NCI-H460 (cell line): ENCODE measurements at places on chromosomes 5 and 9. TPM values are rescaled to one million over a fixed set of nuclear protein-coding genes. Genes with fewer than 3 reads are reported as not detected.

NMUR2 gene
- not detected in 2 replicates for total RNA-seq

SLC27A6 gene
- not detected in 2 replicates for total RNA-seq

NAIP gene
- 6.1 and 8.5 TPM in 2 replicates for total RNA-seq

LRRC70 gene
- total RNA-seq = 0.54 and 0.75 TPM in 2 replicates

TLR4 gene
- 0.22 and 0.29 TPM in 2 replicates for total RNA-seq

RASEF gene
- total RNA-seq = 1.4 and 1.7 TPM in 2 replicates

NANS gene
- 75.5 and 80.8 TPM in 2 replicates for total RNA-seq

PSMB7 gene
- total RNA-seq = 302 and 379 TPM in 2 replicates

DPM2 gene
- total RNA-seq = 31.1 and 39.5 TPM in 2 replicates

LECT2 gene
- not detected in 2 replicates for total RNA-seq

IFNB1 gene
- not detected in 2 replicates for total RNA-seq

PDE6A gene
- 0.02 TPM in 1 of 2 replicates, not detected in the other for total RNA-seq

ADRA1B gene
- 0.12 and 0.17 TPM in 2 replicates for total RNA-seq

ANKRA2 gene
- total RNA-seq = 30.0 and 31.5 TPM in 2 replicates

ADAMTSL2 gene
- not detected in 2 replicates for total RNA-seq

DIRAS2 gene
- 0.43 and 0.59 TPM in 2 replicates for total RNA-seq

AGXT2 gene
- total RNA-seq = not detected in 2 replicates

SETD9 gene
- 8.9 and 9.9 TPM in 2 replicates for total RNA-seq

TMEM174 gene
- not detected in 2 replicates for total RNA-seq

SPINK4 gene
- total RNA-seq = not detected in 2 replicates

DNA sequence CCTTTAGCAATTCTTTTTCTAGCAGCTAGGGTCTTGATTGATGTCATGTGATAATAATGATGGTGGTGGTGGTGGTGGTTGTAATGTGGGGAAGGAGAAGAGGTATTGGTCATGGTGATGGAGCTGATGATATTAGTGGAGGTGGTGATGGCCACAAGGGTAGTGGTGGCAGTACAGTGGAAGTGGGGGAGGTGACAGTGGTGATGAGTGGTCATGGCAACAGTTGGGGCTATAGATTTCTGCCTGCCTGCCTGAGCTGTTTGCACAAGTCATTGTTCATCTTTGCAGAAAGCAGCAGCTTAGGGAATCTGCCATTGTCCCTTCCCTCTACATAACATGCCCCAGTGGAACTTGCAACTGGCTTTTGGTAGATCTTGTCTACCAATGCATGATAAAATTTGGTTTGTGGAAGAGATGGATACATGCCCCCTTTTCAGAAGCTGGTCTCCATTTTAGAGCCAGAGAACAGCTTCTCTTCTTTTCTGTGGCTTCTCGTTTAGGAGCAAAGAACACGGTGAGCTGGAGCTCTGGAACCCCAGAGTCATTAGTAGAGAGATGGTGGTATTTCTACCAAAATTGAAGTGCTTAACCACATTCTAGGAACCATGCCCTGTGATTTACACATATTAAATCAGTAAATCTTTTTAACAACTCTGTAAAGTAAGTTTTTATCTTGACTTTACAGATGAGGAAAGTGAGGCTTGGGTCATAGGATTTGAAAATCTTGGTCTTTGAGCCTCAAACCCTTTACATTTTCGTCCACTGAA, 100.3 kb downstream of the AOPEP start:
- DNase-seq = no peak

GRCh38 chr5:20335978-20336377, 348.0 kb upstream of the CDH18 start:
- DNase-seq = no peak

- peak; percentile 60 for DNase-seq
Measured at GRCh38 chr5:135565725-135566421, 12.9 kb downstream of the CXCL14 start.

- DNase-seq = no peak
Measured at GRCh38 chr5:33229216-33229615, 211.5 kb upstream of the TARS1 start.

DNA sequence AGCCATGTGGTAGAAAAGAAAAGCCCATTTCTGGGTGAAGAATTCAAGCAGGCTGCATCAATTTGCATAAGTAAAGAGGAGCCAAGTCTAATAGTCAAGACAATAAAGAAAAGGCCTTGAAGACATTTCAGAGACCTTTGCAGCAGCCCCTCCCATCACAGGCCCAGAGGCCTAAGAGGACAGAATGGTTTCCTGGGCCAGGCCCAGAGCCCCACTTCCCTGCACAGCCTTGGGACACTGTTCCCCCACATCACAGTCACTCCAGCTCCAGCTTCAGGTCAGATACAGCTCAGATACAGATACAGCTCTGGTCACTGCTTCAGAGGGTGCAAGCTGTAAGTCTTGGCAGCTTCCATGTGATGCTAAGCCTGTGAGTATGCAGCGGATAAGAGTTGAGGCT, 29.1 kb downstream of the PLGRKT start:
- no peak for DNase-seq

DNA sequence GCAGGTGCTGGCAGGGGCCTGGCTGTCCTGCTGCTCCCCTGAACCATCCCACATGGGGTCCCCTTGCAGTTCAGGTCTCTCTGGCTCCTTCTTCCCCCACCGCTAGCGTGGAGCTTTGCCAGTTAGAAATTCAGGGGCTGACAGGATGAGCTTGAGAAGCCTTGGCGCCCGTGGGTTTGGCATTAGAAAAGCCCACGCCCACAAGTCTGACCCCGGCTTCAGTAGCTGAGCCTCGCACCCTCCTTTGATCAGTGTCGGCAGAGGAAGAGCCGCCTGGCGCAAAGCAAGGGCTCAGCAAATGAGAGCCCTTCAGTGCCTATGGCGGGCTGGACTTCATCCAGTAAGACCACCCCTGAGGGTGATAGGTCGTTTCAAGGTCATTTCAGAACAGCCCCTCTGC, 30.1 kb upstream of the NCS1 start:
- DNase-seq = no peak

DNA sequence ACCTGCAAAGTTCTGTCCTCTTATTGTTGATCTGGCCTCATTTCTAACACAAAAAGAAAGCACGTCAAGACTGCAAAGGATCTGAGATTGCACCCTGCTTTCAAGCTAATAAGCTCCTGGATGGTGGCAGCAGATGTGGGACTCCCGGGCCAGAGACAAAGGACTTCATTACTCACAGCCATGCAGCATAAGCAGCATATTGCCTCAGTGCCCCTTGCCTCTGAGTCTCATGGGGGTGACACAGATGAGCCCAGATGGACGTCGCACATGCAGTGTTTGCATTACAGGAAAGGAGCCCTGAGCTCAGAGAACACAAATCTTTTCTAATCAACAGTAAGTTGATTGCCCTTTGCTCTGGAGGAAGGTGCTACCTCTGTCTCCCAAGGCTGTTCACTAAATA, 105.0 kb downstream of the SLC28A3 start:
- DNase-seq = no peak

- DNase-seq = no peak
Measured at GRCh38 chr5:79840084-79840990, 150.7 kb downstream of the CMYA5 start.

DNA sequence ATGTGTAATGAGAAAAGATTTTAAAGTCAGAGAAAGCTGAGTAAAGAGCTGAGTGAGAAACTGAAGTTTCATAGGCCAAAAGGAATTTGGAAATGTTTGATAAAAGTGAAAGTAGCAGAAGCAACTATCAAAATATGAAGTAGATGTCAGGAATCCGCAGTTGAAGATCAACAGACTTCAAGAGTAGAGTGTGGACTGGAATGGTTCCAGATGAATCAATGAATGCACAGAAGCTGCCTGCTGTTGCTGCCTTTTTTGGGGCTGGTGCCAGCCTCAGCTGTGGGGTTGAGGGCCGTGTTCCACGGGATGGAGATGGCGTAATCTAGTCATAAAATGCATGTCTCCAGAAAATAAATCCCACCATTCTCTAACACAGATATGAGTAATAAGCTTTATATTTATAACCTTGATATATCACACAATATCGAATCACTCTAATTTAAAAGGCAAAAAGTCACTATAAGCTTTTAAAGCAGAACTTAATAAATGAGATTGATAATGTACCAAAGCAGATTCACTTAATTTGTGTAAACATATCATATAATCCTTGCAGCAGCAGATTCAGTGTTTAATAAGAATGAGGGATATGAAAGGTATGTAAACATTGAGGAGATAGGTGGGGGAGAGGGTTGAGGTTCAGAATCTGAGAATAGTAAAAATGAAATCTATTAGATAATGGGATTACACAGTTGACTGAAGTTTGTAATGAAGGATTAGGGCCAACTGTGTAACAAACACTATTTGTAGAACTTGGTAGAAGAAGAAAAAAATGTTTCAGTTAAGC, 652.3 kb upstream of the FTMT start:
- no peak for DNase-seq

GRCh38 chr5:156802501-156802900, 47.6 kb upstream of the PPP1R2B start:
- DNase-seq = no peak

GRCh38 chr9:26667882-26668281, 224.7 kb downstream of the CAAP1 start:
- DNase-seq = no peak

GRCh38 chr5:26009742-26010141, 1028.6 kb downstream of the CDH9 start:
- no peak for DNase-seq

GRCh38 chr5:174532455-174533453, 191.6 kb upstream of the MSX2 start:
- peak; percentile 97 for DNase-seq

GRCh38 chr9:89494199-89494598, 3.7 kb downstream of the SEMA4D start:
- DNase-seq = no peak

- DNase-seq = no peak
Measured at GRCh38 chr9:6692433-6692832, 46.9 kb upstream of the GLDC start.

GRCh38 chr5:16306812-16307211, 127.2 kb upstream of the MARCHF11 start:
- DNase-seq = no peak

GRCh38 chr5:159605585-159605984, 275.3 kb upstream of the IL12B start:
- DNase-seq = no peak

DNA sequence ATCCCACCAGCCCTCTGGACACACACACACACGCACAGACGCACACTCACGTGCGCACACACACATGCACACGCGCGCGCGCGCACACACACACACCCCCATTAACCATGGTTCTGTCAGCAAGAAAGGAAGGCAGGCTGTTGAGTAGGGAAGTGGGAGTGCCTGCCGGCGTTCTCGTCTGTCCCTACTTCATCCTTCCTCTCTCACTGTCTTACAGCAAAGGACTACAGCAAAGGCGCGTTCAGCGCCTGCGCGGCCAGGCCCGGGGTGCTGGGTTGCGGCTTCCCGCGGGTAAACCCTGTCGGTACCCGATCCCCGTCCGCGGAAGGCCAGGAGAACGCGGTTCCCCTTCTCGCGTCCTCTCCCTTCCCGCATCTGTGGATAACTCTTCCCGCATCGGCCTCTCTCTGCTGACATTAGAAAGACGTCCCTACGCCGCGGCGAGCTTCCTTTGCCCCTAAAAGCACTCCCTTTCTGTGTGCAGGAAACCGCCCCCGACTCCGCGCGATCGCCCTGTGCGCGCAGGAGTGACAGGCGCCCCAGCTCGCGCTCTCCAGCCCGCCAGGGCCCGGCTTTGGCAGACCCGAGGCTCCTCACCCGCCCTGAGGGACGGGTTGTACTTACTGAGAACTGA, 219.2 kb downstream of the AGTPBP1 start:
- peak; percentile 17 for DNase-seq

GRCh38 chr9:129343424-129344375, 165.6 kb upstream of the IER5L start:
- DNase-seq = no peak

DNA sequence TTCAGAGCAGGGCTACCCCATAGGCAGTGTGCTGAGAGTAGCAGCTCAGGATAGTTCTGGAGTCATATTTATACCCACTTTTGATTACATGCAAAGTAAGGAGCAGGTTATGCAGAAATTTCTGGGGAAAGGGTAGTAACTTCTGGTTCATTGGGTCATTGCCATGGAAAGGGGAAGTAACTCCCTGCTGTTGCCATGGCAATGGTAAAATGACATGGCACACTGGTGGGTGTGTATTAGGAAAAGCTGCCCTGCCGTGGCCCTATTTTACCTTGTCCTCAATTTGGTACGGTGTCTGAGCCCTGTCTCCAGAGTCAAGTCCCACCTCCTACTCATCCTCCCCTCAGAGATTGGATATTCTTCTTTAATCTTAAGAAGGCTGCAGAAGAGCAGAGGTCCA, 526.7 kb upstream of the TYRP1 start:
- DNase-seq = no peak

DNA sequence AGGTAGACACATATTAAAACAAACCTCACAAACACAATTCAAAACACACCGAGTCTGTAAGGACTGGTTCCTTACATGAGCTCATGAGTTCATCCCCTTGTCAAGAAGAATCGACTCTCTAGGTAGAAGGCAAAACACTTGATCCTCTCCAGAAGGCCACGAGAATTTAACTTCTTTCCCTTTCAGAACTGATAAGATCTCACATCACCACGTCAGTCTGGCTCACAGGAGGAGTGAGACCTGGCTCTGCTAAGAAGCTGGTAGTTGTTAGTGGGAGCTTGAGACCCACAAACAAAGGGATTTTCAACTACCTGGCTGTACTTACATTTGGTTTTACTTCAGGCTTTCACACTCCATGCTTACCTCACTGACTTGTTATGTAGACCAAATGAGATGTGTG, 459.2 kb downstream of the ARHGEF28 start:
- no peak for DNase-seq

DNA sequence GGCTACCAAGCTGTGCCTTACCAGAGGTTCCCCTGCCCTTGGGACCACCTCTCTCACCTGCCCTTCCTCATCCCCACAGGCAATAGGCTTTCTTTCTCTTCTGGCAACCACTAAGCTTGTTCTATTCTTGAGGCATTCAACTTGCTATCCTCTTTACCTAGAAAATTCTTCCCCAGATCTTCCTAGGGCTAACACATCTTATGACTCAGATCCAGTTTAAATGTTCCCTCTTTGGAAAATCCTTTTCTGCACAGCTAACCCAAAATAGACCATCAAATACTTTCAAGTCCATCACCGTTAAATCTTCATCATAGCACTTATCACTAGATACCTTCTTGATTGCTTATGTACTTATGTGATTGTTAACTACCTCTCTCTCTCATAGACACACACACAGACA, 93.7 kb downstream of the ENC1 start:
- no peak for DNase-seq

DNA sequence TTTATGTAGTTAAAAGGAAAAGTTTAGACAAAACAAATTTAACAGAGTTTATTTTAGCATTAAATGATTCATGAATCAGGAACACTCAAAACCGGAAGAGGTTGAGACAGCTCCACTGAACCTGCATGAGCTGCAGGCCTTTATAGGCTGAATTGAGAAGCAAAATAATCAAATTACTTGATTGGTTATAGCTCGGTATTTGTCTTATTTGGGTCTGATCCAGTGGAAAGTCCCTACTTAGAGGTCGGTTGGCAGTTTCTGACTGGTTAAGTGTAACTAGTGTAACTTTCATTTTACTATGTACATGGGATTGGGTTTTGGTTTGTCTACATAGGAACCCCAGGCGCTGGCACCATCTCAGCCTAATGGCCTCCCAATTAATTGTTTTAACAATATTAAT, 74.1 kb upstream of the PIK3R1 start:
- no peak for DNase-seq

GRCh38 chr9:92132501-92132900, 17.3 kb upstream of the SPTLC1 start:
- no peak for DNase-seq
